Mesothelial cell of epicardium (in vitro differentiated cells): ENCODE measurements at places on chromosomes 13 and 19. TPM values are rescaled to one million over a fixed set of nuclear protein-coding genes. Genes with fewer than 3 reads are reported as not detected.

- H3K4me3 ChIP-seq: no peak overlapping the region
- peaks cover 38% of the 10 kb centered on the region for H3K4me1 ChIP-seq
- no peaks in the 10 kb centered on the region for H3K27me3 ChIP-seq
- no peak overlapping the region for H3K27ac ChIP-seq
- DNase-seq: no peak
Observed at GRCh38 chr13:112738606-112739005, 48.8 kb downstream of the ATP11A start.

SIGLEC5 gene
- not detected in 3 replicates for total RNA-seq

DNA sequence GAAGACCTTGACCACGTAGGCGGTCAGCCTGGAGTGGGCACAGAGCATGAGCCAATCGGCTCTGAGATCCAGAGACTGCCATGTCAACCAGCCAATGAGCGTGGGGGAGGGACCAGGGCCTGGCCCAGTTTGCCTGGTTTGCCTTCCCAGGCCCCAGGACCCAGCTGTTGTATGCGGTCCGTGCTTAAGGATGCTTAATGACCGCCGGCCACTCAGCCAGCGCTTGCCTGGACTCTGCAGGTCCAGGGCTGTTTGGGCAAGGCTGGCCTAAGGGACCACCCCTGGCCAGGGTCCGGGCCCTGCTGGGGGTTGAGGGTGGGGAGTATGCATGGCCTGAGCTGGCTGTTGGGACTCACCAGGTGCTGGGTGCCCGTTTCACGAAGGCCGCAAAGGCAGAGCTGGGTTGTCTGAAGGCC is 23.1 kb upstream of the TNFSF14 start:
- no peaks in the 10 kb centered on the region for H3K4me1 ChIP-seq
- H3K4me3 ChIP-seq: no peak overlapping the region
- H3K36me3 ChIP-seq: no peaks in the 10 kb centered on the region
- no peak for DNase-seq
- H3K27me3 ChIP-seq: no peaks in the 10 kb centered on the region

GRCh38 chr13:38440666-38441065 is 91.0 kb downstream of the UFM1 start:
- peaks cover 4% of the 10 kb centered on the region for H3K4me1 ChIP-seq
- H3K36me3 ChIP-seq: no peaks in the 10 kb centered on the region
- no peaks in the 10 kb centered on the region for H3K27me3 ChIP-seq
- H3K27ac ChIP-seq: peak overlapping the region; percentile 56
- DNase-seq: no peak
- no peak overlapping the region for H3K4me3 ChIP-seq

- H3K4me3 ChIP-seq: no peak overlapping the region
- no peak overlapping the region for H3K27ac ChIP-seq
- no peaks in the 10 kb centered on the region for H3K27me3 ChIP-seq
- DNase-seq: no peak
Observed at GRCh38 chr19:14181906-14182305, 24.1 kb downstream of the ADGRL1 start.

DNA sequence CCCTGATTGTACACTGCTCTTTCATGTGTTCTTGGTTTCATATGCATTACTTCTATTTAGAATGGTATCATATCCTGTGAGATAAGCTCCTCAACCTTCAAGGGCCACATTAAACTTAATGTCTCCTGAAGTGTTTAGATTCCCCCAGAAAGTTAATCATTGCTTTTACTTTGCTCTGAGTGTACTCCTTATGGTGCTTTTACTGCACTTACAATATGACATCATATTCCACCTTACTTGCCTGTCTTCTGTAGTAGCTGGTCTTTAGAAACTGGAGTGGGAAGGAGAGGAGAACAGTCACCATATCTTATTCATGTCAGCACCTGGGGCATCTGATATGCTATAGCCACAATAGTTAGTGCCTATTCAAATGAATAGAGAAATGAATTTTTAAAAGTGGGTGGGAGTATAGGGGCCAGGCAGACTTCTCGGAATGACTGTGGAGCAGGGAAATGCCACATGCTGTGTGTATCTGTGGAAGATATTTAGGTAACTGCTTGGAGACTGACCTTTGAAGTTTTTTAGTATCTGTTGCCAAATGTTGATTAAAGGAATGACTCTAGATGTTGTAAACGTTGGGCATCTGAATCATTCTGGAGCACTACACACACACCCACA is 40.2 kb downstream of the SLAIN1 start:
- peaks cover 2% of the 10 kb centered on the region for H3K36me3 ChIP-seq
- H3K4me3 ChIP-seq: no peak overlapping the region
- H3K4me1 ChIP-seq: peaks cover under 1% of the 10 kb centered on the region
- no peak for DNase-seq
- peaks cover 2% of the 10 kb centered on the region for H3K27me3 ChIP-seq

CCDC97 gene
- 40.5 to 41.9 TPM (median 40.6 TPM) in 3 replicates for total RNA-seq

- peaks cover 23% of the 10 kb centered on the region for H3K4me1 ChIP-seq
- no peak overlapping the region for H3K4me3 ChIP-seq
- no peak overlapping the region for H3K27ac ChIP-seq
- H3K27me3 ChIP-seq: no peaks in the 10 kb centered on the region
- no peak for DNase-seq
Observed at GRCh38 chr13:26585136-26585535, 27.7 kb downstream of the WASF3 start.

GRCh38 chr19:27876489-27876888 is 1336.5 kb downstream of the UQCRFS1 start:
- H3K36me3 ChIP-seq: no peaks in the 10 kb centered on the region
- no peaks in the 10 kb centered on the region for H3K4me1 ChIP-seq
- H3K4me3 ChIP-seq: no peak overlapping the region
- no peaks in the 10 kb centered on the region for H3K27me3 ChIP-seq
- no peak for DNase-seq
- no peak overlapping the region for H3K27ac ChIP-seq

WDR62 gene
- 5.1 to 7.1 TPM (median 5.9 TPM) in 3 replicates for total RNA-seq

PROZ gene
- total RNA-seq: not detected in 3 replicates

DIRAS1 gene
- total RNA-seq: 3.0 to 3.5 TPM (median 3.2 TPM) in 3 replicates

STAP2 gene
- total RNA-seq: 74.0 to 79.4 TPM (median 75.3 TPM) in 3 replicates

DNA sequence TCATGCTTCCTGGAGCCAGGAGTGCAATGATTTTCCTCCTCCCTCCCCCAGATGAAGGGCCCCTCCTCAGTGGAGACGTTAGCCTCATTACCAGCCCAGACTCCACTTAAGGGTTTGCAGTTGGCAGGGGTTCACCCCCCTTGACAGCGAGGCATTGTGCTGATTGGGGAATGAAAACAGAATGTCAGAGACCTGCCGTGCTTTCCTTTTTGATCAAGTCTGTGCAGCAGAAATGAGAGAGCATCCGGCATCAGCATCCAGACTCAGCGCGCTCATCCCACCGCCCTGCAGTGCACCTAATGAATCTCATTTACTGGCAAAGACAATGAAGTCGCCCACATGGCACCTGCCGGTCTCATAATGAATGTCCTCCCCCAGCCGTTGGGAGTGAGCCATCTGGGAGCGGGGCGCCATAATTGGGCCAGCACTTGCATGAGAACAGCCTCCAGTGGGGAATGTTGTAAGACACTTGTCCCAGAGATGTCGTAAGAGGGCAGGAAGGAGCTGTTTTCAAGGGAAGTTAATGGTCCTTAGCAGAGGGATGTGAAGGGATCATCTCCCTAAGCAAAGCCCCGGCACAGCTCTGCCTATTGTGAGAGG is 98.3 kb upstream of the UQCRFS1 start:
- H3K36me3 ChIP-seq: no peaks in the 10 kb centered on the region
- DNase-seq: no peak
- no peak overlapping the region for H3K4me3 ChIP-seq
- H3K4me1 ChIP-seq: no peaks in the 10 kb centered on the region
- peaks cover 88% of the 10 kb centered on the region for H3K27me3 ChIP-seq

GRCh38 chr13:96822895-96823294 is 171.4 kb downstream of the OXGR1 start:
- H3K27ac ChIP-seq: no peak overlapping the region
- H3K4me1 ChIP-seq: no peaks in the 10 kb centered on the region
- H3K27me3 ChIP-seq: peaks cover 3% of the 10 kb centered on the region

ZNF90 gene
- total RNA-seq: 27.6 to 28.0 TPM (median 27.9 TPM) in 3 replicates

ARHGEF1 gene
- total RNA-seq: 78.8 to 83.9 TPM (median 82.4 TPM) in 3 replicates

DNA sequence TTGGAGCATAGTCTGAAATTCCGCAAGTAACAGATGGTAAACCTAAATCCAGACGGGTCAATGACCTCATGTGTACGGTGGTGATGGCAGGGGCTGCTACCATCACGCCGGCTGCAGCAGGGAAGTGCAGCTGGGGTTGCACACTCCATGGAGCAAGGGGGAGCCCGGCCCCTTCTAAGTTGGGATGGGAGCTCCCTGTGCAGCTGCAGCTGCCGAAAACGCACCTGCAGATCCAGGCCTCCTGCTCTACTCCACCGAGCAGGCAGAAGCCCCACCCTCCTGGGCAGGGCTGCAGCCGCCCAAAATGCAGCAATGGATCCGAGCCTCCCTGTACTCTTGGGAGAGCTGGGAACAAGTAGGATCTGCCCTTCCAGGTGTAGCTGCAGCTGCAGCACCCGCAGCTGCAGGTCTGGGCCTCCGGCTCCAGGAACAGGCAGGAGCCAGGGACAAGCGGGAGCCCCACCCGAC is 25.5 kb downstream of the KBTBD6 start:
- no peak overlapping the region for H3K27ac ChIP-seq
- no peaks in the 10 kb centered on the region for H3K4me1 ChIP-seq
- no peak overlapping the region for H3K4me3 ChIP-seq
- no peaks in the 10 kb centered on the region for H3K27me3 ChIP-seq
- DNase-seq: no peak

LYPD3 gene
- total RNA-seq: 2.6 to 4.4 TPM (median 3.4 TPM) in 3 replicates

DNA sequence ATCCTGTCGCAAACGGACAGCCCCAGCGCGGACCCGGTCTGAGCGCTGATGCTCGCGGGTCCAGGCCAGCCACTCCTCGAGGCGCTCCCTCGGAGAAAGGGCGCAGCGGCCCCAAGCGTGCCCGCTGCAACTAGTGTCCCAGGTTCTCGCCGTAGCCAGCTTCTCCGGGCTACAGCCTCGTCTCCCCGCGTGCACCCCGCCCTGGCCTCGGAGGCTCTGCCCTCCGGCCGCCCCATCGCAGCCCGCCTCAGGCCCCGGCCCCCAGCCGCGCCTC is 487 bp downstream of the FLT1 start:
- peaks cover 91% of the 10 kb centered on the region for H3K27me3 ChIP-seq
- no peak overlapping the region for H3K27ac ChIP-seq
- peaks cover 10% of the 10 kb centered on the region for H3K4me1 ChIP-seq
- H3K36me3 ChIP-seq: no peaks in the 10 kb centered on the region
- H3K4me3 ChIP-seq: peak overlapping the region; percentile 51

MPHOSPH8 gene
- total RNA-seq: 30.4 to 33.1 TPM (median 32.6 TPM) in 3 replicates

GRCh38 chr19:4849019-4849418 is 17.5 kb upstream of the TICAM1 start:
- H3K4me1 ChIP-seq: no peaks in the 10 kb centered on the region
- H3K4me3 ChIP-seq: no peak overlapping the region
- H3K27ac ChIP-seq: no peak overlapping the region
- DNase-seq: no peak
- peaks cover 23% of the 10 kb centered on the region for H3K36me3 ChIP-seq
- no peaks in the 10 kb centered on the region for H3K27me3 ChIP-seq

GRCh38 chr19:16384688-16385087 is 60.1 kb downstream of the KLF2 start:
- H3K4me1 ChIP-seq: no peaks in the 10 kb centered on the region
- no peak for DNase-seq
- H3K27me3 ChIP-seq: no peaks in the 10 kb centered on the region
- H3K36me3 ChIP-seq: peaks cover 32% of the 10 kb centered on the region
- H3K27ac ChIP-seq: peak overlapping the region; percentile 12

- H3K27ac ChIP-seq: peak overlapping the region; percentile 99
- H3K4me1 ChIP-seq: peaks cover 16% of the 10 kb centered on the region
- H3K4me3 ChIP-seq: peak overlapping the region; percentile 99
- peaks cover 17% of the 10 kb centered on the region for H3K36me3 ChIP-seq
- DNase-seq: no peak
Observed at GRCh38 chr19:16659464-16659831, 496 bp downstream of the SMIM7 start.

DNA sequence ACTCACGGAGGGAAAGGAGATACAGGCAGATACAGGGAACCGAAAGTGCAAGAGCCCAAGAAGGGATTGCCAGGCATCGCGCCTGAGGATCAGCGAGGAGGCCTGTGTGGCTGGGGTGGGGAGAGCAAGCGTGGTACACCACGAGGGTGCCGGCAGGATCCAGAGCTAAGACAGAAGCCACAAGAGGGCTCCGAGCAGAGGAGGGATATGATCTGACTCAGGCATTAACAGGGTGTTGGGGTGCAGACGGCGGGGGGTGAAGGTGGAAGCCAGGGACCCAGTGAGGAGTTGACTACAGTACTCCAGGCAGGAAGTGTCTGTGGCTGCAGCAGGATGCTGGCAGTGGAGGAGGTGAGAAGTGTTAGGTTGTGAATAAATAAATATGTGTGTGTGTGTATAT is 5.4 kb upstream of the PPP1R37 start:
- no peak overlapping the region for H3K4me3 ChIP-seq
- H3K36me3 ChIP-seq: peaks cover 10% of the 10 kb centered on the region
- no peak for DNase-seq
- no peak overlapping the region for H3K27ac ChIP-seq
- H3K4me1 ChIP-seq: peaks cover 10% of the 10 kb centered on the region

A1BG gene
- 12.3 to 15.5 TPM (median 13.1 TPM) in 3 replicates for total RNA-seq

DNA sequence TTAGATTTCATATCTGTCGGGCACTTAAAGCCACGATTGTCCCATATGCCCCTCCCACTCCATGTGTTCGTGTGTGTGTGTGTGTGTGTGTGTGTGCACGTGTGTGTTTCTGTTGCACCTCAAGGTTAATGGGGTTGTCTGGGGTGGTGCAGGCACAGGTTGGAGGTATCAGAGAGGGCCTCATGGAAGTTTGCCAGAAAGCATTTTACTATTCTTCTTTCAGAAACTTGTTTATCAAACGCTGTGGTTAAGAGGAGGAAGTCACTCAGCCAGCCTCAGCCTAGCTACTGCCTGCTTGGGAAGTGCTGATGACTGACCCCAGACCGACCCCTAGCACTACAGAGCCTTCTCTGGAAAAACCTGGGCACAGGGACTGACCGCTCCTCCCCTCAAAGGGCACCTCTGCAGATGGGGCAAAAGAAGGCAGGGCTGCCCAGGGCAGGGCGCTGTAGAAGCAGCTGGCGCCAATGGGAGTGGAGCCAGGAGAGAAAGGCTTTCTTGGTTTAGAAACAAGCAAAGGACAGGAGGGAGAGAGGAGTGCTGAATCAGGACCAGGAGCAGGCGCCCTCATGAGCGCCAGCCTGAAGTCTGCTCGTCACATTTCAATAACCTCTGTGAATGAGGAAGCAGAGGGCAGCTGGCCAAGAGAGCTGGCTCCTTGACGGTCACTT is 3.9 kb downstream of the SIAH3 start:
- H3K4me3 ChIP-seq: no peak overlapping the region
- H3K27me3 ChIP-seq: peaks cover 63% of the 10 kb centered on the region
- peaks cover 41% of the 10 kb centered on the region for H3K4me1 ChIP-seq
- no peak for DNase-seq
- peak overlapping the region; percentile 76 for H3K27ac ChIP-seq

KCNJ14 gene
- total RNA-seq: 2.7 to 2.8 TPM (median 2.8 TPM) in 3 replicates

DNA sequence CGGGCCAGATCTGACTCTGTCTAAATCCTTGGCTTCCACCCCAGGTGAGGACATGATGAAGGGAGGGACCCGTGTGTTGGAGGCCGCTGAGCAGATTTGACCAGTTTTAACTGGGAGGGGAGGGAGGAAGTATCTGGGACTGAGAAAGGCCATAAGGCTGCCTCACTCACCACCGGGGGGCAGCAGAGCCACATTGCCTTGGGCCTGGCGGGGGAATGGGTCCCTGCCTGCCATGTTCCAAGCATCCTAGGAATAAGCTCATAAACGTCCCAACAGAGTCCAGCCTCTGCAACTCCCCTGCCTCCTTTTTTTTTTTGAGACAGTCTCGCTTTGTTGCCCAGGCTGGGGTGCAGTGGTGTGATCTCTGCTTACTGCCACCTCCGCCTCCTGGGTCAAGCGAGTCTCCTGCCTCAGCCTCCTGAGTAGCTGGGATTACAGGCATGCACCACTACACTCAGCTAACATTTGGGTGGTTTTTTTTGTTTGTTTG is 15.5 kb downstream of the MAST3 start:
- peaks cover 9% of the 10 kb centered on the region for H3K4me1 ChIP-seq
- peaks cover 12% of the 10 kb centered on the region for H3K27me3 ChIP-seq
- no peaks in the 10 kb centered on the region for H3K36me3 ChIP-seq
- DNase-seq: peak; percentile 89

KLK14 gene
- 0.45 to 0.99 TPM (median 0.47 TPM) in 3 replicates for total RNA-seq

ZNF793 gene
- 29.7 to 32.1 TPM (median 30.4 TPM) in 3 replicates for total RNA-seq
